ENCODE measurements at places on chromosomes 5 and 9.

GRCh38 chr5:170254056-170254455, 21.3 kb downstream of the C5orf58 start:
- no peak for DNase-seq

DNA sequence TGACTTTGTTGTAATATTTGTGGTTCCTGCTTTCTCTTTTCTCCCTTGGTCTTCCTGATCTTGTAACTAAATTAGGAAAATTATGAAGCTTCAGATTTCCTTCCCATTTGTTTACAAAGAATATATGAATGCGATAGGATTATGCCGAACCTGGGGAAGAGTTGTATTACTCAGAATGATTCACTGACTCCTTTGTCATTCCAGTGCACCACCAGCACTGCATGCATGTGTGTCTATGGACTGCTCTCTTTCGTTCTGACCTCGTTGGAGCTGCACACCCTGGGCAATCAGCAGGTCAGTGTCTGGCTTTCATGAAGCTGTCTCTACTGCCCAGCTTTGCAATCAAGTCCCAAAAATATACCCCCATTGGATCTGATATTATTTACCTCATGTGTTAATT, 25.5 kb downstream of the NUP188 start:
- DNase-seq: no peak

DNA sequence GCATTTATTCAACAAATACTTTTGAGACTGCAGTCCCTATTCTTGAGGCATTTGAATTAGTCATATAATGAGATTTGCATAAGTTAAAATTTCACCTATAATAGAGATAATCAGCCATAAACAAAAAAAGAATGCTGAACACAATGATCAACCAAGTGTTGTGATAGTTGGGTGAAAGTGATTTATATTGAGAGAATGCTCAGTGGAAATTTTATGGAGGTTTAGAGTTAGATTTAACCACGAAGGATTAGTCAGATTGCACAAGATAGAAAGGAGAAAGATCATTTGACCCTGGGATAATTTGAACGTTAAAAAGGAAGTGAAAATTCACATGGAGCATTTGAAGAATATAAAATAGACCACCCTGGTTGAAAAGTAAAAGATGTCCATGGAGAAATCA, 356.2 kb downstream of the NPR3 start:
- no peak for DNase-seq

DNA sequence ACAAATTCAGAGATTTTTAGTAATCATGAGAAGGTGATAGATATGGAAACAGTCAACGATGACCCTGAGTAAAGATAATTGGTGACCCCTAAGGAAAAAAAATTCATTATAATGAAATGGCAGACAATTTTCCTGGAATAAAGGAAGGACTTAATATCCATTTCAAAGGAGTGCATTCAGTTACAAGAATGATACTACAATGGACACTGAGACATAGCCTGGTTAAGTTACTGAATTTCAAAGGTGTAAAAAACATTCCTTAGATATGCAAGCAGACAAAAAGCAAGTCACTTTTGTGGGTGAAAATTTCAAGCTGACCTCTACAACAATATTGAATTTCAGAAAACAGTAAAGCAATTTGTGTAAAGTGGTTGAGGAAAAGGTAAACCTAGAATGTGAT, 1012.5 kb upstream of the SEMA6A start:
- DNase-seq: no peak

GRCh38 chr9:113580041-113580953, 116.8 kb downstream of the RGS3 start:
- DNase-seq: no peak

DNA sequence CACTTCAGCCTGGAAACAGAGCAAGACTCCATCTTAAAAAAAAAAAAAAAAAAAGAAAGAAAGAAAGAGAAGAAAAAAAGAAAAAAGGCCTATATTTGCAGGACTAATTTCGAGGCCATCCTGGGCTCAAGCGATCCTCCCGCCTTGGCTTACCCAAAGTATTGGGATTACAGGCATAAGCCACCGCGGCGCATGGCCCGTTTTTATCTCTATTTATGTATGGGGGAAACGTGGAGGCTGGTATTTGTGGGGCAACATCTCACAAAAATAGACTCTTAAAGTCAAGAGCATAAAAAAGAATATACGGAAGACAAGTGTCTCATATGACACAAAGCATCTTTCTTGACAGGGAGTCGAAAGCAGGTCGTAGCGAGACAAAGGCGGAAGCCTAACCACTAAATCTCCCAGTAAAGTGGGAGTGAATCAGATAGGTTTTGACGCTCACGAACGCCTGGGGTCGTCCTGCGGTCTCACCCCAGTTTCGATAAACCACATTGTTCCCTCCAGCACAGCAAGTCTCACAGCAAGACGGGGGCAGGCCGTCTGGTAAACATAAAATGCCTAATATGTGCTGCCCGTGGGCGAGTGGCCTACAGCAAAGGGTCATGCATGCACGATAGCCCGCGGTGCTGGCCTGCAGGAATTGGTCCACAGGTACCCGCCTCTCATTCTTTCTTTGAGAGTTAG, 1.8 kb upstream of the TRIM41 start:
- no peak for DNase-seq

DNA sequence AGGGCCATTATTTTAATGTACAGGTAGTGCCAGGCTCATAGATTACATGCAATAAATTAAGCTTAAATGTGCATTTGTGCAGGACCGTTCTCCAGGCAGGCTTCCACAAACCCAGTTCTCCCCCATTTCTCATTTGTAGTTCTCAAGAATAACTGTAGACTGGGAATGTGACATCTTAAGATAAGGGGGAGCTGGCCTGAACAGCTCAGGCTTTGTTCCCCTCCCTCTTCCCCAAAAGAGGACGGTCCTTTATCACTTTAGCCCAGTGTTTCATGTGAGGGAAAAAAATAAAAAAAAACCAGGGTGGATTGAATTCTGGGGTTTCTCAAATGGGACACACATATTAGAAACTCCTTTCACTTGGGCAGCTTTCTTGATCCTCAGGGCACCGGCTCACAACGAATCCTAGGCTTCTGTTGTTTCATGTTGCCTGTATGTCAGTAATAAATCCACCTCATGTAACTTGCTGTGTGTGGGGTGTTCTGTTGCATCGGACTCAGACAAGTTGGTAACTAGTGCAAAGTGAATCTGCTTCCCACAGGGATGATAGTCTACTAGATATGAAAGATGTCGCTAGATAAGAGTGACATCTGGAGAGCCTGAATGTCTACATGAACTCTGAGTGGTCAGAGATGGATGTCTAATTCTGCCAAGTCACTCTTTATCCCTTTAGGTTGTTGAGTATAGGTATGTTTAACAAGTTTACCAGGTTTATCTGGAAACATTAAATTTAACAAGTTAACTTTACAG, 2030.6 kb upstream of the NUDT12 start:
- DNase-seq: no peak

- DNase-seq: no peak
Observed at GRCh38 chr5:107149243-107150005, 521.3 kb downstream of the EFNA5 start.
